ENCODE measurements at places on chromosomes 2 and 18. TPM values are rescaled to one million over a fixed set of nuclear protein-coding genes. Genes with fewer than 3 reads are reported as not detected.

The MTCL1 gene
- total RNA-seq, result 56.0 TPM

The SERPINB12 gene
- total RNA-seq, result not detected

The MAL gene
- total RNA-seq, result not detected

The EVX2 gene
- not detected for total RNA-seq

The VSNL1 gene
- total RNA-seq, result 1.2 TPM

The BMP10 gene
- total RNA-seq, result not detected

The ARHGAP25 gene
- total RNA-seq, result 5.8 TPM

The SESTD1 gene
- total RNA-seq, result 17.5 TPM

The RAPGEF4 gene
- total RNA-seq, result 1.3 TPM

GRCh38 chr2:65488527-65488926 is 56.1 kb upstream of the SPRED2 start:
- no peaks in the 10 kb centered on the region for H3K4me1 ChIP-seq
- no peaks in the 10 kb centered on the region for H3K27me3 ChIP-seq
- no peaks in the 10 kb centered on the region for H3K36me3 ChIP-seq
- no peak overlapping the region for H3K4me3 ChIP-seq
- H3K27ac ChIP-seq, result no peak overlapping the region

DNA sequence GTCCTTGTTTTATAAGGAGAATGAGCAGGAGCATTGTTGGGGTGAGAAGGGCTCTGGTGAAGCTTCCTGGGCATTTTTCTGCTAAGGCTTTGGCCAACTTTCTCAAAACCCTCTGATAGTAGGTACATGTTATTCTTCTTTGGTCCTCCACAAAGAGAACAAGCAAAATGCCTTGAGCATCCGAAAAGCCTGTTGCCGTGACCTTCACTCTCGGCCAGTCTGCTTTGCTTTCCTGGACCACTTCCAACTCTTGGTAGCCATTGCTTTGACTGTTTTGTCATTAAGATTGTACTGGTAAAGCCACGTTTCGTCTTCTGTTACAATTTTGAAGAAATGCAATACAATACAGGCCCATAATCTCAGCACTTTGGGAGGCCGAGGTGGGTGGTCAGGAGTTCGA is 27.4 kb upstream of the ALLC start:
- H3K4me3 ChIP-seq, result no peak overlapping the region
- no peak for DNase-seq
- H3K27me3 ChIP-seq, result no peaks in the 10 kb centered on the region
- no peaks in the 10 kb centered on the region for H3K36me3 ChIP-seq
- no peak overlapping the region for H3K27ac ChIP-seq
- H3K4me1 ChIP-seq, result no peaks in the 10 kb centered on the region

- no peak for DNase-seq
- no peaks in the 10 kb centered on the region for H3K4me1 ChIP-seq
- no peaks in the 10 kb centered on the region for H3K27me3 ChIP-seq
- no peak overlapping the region for H3K27ac ChIP-seq
- no peak overlapping the region for H3K4me3 ChIP-seq
- H3K36me3 ChIP-seq, result no peaks in the 10 kb centered on the region
Measured at GRCh38 chr2:3112131-3112530, 265.5 kb downstream of the EIPR1 start.

DNA sequence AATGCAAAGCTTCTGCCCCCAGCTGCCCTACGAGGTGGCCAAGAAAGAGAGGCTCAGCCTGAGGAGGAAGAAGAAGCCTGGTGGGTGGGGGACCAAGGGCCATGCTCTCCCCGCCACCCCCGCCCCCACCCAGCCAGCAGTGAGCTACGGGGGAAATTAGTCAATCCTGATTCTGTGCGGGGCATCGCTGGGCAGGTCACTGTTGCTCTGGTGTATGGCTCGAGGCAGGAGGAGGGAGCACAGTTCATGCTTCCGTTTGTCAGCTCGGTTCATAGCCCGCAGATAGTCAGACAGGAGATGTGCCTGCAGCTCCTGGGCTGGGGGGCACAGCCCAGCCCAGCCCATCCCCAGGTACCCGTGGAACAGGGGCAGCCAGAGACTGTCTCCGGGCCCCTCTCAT is 17.1 kb downstream of the RAMP1 start:
- H3K27me3 ChIP-seq, result no peaks in the 10 kb centered on the region
- no peak for DNase-seq
- no peak overlapping the region for H3K27ac ChIP-seq
- no peak overlapping the region for H3K4me3 ChIP-seq

GRCh38 chr2:855177-855576 is 95.5 kb upstream of the SNTG2 start:
- H3K36me3 ChIP-seq, result no peaks in the 10 kb centered on the region
- no peak overlapping the region for H3K4me3 ChIP-seq
- no peak for DNase-seq
- H3K27ac ChIP-seq, result no peak overlapping the region
- H3K27me3 ChIP-seq, result no peaks in the 10 kb centered on the region

DNA sequence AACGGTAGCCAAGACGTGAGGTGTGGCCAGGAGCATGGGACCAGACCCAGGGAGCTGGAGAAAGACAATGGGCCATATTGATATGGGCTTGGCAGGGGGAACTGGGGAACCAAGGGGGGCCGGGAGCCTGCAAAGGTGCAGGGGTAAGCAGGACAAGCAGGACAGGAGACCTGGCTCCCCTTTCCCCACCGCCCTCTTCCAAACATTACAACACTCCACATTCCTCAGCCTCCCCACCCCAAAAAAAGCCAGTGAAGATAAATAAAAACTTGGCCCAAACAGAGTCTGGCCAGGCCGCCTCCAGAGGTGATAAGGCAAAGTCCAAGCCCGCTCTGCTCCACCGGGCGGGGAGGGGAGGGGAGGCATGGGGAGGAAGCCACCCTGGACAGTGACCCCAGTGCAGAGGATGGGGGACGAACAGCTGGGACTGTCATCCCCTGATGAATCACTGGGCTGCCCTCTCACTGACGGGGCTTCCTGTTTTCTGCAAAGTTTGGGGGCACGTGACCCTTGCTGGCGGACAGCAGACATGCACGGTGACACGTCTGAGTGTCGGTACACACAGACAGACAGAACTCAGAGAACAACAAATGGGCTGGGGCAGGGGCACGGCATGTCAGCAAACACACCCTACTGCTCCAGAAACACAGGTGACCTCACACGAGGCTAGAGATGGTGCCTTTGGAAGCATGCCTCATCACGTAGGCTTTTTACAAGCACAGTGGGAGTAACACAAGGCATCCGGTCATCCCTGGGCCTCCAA is 100.2 kb downstream of the TNS1 start:
- no peaks in the 10 kb centered on the region for H3K27me3 ChIP-seq
- peak; percentile 82 for DNase-seq
- H3K4me1 ChIP-seq, result peaks cover 46% of the 10 kb centered on the region
- peak overlapping the region; percentile 75 for H3K27ac ChIP-seq
- H3K4me3 ChIP-seq, result no peak overlapping the region

- no peaks in the 10 kb centered on the region for H3K36me3 ChIP-seq
- DNase-seq, result no peak
- peak overlapping the region; percentile 45 for H3K27ac ChIP-seq
- H3K4me1 ChIP-seq, result peaks cover 25% of the 10 kb centered on the region
- H3K27me3 ChIP-seq, result no peaks in the 10 kb centered on the region
Measured at GRCh38 chr2:216217904-216218260, 108.7 kb downstream of the XRCC5 start.

- peaks cover 3% of the 10 kb centered on the region for H3K4me1 ChIP-seq
- H3K36me3 ChIP-seq, result no peaks in the 10 kb centered on the region
- H3K4me3 ChIP-seq, result peak within 1 kb of the TSS; percentile 98
- peak within 1 kb of the TSS; percentile 99 for H3K27ac ChIP-seq
- no peaks in the 10 kb centered on the region for H3K27me3 ChIP-seq
Measured at GRCh38 chr2:241315879-241316631, at the start of gene SEPTIN2. SEPTIN2 (plus strand) TSS chr2:241315925; CDS start chr2:241324233, 8,308 bp downstream.

DNA sequence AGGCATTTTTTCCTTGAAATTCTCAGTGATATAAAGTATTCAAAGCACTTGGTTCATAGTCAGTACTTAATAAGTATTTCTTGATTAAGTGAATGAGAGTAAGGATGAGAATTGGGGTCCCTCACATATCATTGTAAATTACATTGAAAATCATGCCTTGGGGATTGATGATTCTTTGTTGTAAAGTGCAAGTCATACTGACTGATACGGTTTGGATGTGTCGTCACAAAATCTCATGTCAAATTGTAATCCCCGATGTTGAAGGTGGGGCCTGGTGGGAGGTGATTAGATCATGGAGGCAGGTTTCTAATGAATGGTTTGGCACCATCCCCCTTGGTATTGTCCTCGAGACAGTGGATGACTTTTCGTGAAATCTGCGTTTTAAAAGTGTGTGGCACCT is 385.9 kb downstream of the DLGAP1 start:
- no peaks in the 10 kb centered on the region for H3K4me1 ChIP-seq
- H3K27ac ChIP-seq, result no peak overlapping the region
- H3K36me3 ChIP-seq, result no peaks in the 10 kb centered on the region
- no peak for DNase-seq
- no peaks in the 10 kb centered on the region for H3K27me3 ChIP-seq

- H3K4me3 ChIP-seq, result no peak overlapping the region
- H3K27ac ChIP-seq, result no peak overlapping the region
- DNase-seq, result no peak
- H3K27me3 ChIP-seq, result peaks cover 58% of the 10 kb centered on the region
- H3K4me1 ChIP-seq, result no peaks in the 10 kb centered on the region
Measured at GRCh38 chr2:236162882-236163470, 5.2 kb downstream of the GBX2 start.

GRCh38 chr2:203683932-203684556 is 22.4 kb upstream of the CD28 start:
- no peaks in the 10 kb centered on the region for H3K36me3 ChIP-seq
- no peak overlapping the region for H3K4me3 ChIP-seq
- H3K27me3 ChIP-seq, result no peaks in the 10 kb centered on the region

- DNase-seq, result no peak
- no peak overlapping the region for H3K27ac ChIP-seq
- no peaks in the 10 kb centered on the region for H3K36me3 ChIP-seq
- H3K27me3 ChIP-seq, result no peaks in the 10 kb centered on the region
Measured at GRCh38 chr18:73807551-73808192, 340.0 kb downstream of the FBXO15 start.

DNA sequence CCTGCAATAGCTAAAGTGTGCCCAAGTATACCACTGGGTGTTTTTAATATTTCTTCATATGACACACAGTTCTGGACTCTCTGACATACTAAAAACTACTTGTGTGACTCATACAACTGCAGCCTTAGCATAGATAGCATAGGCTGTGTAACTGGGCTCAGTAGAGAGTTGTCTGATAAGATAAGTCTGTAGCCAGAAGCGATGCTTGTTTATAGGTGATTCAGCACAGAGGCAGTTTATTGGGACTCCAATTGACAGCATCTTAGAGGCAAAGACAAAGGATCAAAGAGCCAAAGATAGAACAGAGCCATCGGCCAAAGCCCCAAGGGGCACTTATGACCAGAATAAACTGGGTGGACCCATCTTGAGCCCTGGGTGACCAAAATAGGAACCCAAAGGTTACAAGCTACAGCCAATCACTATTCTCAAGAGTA is 42.3 kb downstream of the AAK1 start:
- H3K27ac ChIP-seq, result peak overlapping the region; percentile 18
- H3K36me3 ChIP-seq, result no peaks in the 10 kb centered on the region
- H3K27me3 ChIP-seq, result no peaks in the 10 kb centered on the region
- peaks cover 9% of the 10 kb centered on the region for H3K4me1 ChIP-seq
- DNase-seq, result peak; percentile 96

GRCh38 chr2:190615555-190616200 is 33.2 kb upstream of the NAB1 start:
- H3K27me3 ChIP-seq, result no peaks in the 10 kb centered on the region
- no peak overlapping the region for H3K27ac ChIP-seq
- H3K4me3 ChIP-seq, result no peak overlapping the region
- H3K36me3 ChIP-seq, result no peaks in the 10 kb centered on the region

GRCh38 chr2:65576861-65577601 is 144.6 kb upstream of the SPRED2 start:
- H3K36me3 ChIP-seq, result no peaks in the 10 kb centered on the region
- DNase-seq, result peak; percentile 92
- no peak overlapping the region for H3K4me3 ChIP-seq
- H3K27ac ChIP-seq, result peak overlapping the region; percentile 87
- peaks cover 10% of the 10 kb centered on the region for H3K4me1 ChIP-seq
- H3K27me3 ChIP-seq, result no peaks in the 10 kb centered on the region

DNA sequence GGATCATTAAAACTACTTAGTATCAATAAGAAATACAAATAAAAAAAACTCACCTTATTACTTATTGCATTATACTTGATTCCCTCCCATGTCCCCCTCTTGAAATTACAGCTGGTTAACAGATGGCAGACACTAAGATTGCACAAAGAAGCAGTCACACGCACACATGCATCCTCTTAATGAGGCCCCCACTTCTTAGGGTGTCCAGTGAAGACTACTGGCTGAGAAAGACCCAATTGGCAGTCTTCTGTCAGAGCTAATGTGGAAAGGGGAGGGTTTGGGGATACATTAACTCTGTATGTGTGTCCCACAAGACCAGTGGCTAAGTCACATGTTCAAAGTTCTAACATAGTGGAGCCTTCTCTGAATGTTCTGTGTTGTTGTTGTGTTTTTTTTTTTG is 210.7 kb downstream of the MTX2 start:
- no peak overlapping the region for H3K4me3 ChIP-seq
- no peaks in the 10 kb centered on the region for H3K4me1 ChIP-seq
- H3K27me3 ChIP-seq, result no peaks in the 10 kb centered on the region
- no peak for DNase-seq
- no peaks in the 10 kb centered on the region for H3K36me3 ChIP-seq
- H3K27ac ChIP-seq, result no peak overlapping the region

DNA sequence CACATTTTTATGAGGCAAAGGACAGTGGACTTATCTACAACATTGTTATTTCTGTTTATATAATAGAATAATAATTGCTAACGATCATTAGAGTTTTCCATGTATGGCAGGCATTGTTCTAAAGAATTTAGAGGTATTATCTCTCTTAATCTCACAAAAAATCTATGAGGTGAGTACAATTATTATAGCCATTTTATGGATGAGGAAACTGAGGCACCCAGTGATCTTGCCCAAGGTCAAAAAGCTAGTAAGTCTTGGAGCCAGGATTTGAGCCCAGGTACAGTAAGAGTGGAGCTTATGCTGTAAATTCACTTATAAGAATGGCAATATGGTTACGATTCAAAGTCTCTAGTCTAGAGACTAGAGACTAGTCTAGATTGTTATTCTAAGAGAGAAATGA is 331.7 kb downstream of the PLCL1 start:
- no peak overlapping the region for H3K27ac ChIP-seq
- H3K27me3 ChIP-seq, result no peaks in the 10 kb centered on the region
- H3K36me3 ChIP-seq, result no peaks in the 10 kb centered on the region
- H3K4me1 ChIP-seq, result no peaks in the 10 kb centered on the region

GRCh38 chr2:202418027-202418426 is 41.9 kb downstream of the BMPR2 start:
- H3K4me3 ChIP-seq, result no peak overlapping the region
- H3K4me1 ChIP-seq, result no peaks in the 10 kb centered on the region
- H3K27me3 ChIP-seq, result no peaks in the 10 kb centered on the region
- H3K36me3 ChIP-seq, result no peaks in the 10 kb centered on the region

DNA sequence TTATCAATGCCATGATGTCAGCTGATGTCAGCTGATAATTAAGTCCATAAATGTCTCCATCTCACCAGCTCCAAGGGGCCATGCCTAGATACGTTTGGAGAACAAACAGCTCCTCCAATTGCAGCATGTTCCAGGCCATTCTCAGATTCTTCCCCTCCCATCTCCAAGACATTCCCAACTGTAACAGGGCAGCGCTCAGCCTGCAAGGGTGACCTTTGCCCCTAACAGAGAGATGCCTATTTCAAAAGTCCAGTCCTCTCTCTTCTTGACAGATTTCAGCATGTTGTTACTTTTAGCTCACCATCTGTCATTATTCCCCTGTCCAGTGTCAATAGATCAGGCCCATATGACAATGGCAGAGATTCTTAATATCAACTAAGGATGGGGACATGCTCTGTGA is 9.9 kb downstream of the PSD4 start:
- no peaks in the 10 kb centered on the region for H3K27me3 ChIP-seq
- no peak for DNase-seq
- H3K27ac ChIP-seq, result no peak overlapping the region
- H3K4me1 ChIP-seq, result no peaks in the 10 kb centered on the region
- no peaks in the 10 kb centered on the region for H3K36me3 ChIP-seq
- H3K4me3 ChIP-seq, result no peak overlapping the region
